ENCODE measurements at places on chromosomes 7 and 10.

- peak; percentile 42 for DNase-seq
These were observed 55.1 kb downstream of the PDZD8 start for GRCh38 chr10:117320050-117320665.

GRCh38 chr10:68792115-68792514 is 35.2 kb upstream of the STOX1 start:
- DNase-seq: no peak

- DNase-seq: no peak
These were observed 537.1 kb upstream of the FOXK1 start for GRCh38 chr7:4144811-4145510.

DNA sequence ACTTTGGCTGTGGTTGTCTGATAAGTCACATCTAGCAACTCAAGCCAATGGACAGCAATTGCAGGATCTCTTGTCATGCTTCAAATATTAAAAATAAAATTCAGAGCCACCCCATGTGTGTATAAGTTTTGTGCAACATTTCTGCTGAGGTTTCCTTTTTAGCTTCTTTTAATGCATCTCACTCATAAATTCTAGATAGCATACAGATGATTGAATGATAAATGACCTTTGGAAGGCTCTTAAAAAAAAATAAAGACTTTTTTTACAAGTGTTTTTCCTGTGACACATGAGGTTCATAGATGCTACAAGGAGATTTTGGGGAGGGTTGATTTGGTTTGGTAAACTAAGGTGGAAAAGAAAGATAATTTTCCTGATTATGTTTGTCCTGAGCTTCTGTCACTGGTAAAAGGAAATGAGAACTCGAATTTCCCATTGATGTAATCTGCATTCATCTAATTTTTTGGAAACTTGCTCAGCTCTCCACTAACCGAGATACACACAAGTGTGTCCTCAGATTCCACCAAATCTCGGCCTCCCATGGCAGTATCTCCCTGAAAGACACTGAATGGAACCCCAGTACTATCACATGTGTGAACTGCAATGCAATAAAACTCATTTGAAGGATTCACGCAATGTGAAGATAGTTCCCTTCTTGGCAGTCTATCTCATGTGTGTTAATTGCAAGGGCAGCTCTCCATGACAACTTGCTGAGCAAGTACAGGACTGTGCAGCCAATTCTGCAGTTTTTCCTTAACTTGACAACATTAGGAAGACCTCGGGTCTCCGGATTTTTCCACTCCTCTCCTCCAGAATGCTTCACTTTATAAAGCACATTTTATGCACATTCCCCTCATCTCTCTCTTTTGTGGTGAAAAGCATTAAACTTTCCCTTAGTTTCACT is 185.4 kb upstream of the PFKP start:
- DNase-seq: no peak

DNA sequence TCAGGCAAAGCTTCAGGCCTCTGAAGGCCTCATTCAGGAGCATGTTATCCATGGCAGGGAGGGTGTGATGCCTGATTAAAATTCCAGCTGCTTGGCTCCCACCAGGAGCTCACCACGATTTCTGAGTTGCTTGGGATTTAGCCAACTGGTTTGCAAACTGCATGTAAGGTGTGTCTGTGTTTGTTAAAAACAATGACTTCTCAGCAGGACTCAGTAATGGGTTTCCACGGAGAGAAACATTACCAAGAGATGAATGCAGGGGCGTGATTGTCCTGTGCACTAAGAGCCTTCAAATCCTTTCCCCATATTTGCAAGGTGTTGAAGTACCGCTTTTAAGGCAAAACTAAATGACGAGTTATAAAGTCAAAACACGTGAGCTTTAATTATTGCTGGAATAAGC is 88.8 kb upstream of the BTBD16 start:
- DNase-seq: peak; percentile 30

- DNase-seq: no peak
These were observed 8.4 kb downstream of the COL13A1 start for GRCh38 chr10:69810097-69810496.

DNA sequence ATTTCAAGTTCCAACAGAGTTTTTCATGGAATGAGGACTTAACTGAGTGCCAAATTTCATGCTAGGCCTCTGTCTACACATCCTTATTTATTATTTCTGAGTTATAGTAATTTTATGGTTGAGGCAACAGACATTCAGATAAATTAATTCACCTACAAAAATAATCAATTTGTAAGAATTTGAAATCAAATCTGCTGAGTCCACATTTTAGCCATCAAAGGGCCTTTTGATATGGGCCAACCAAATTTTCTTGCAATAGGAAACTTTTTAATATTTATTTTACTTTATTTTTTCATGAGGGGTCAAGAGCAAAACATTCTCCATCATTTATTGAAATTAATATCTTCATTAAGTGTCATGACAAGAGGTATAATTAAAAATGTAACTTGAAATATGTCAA is 875.5 kb downstream of the NRG3 start:
- DNase-seq: no peak

DNA sequence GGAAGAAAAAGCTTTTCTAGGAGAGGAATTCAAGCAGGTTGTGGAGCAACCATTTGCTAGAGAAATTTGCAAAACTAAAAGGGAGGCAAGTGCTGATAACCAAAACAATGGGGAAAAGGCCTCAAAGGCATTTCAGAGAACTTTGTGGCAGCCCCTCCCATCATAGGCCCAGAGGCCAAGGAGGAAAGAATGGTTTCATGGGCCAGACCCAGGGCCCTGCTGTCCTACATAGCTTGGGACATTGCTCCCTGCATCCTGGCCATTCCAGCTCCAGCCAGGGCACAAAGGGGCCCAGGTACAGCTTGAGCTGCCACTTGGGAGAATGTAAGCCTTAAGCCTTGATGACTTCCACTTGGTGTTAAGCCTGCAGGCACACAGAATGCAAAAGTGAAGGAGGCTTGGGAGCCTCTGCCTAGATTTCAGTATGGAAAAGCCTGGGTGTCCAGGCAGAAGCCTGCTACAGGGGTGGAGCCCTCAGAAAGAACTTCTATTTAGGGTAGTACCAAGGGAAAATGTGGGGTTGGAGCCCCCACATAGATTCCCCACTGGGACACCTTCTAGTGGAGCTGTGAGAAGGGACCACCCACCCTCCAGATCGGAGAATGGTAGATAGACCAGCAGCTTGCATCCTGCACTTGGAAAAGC is 91.2 kb downstream of the RALA start:
- no peak for DNase-seq

GRCh38 chr7:5215313-5215712 is 25.3 kb downstream of the WIPI2 start:
- no peak for DNase-seq

GRCh38 chr10:10164848-10165247 is 852.8 kb upstream of the CELF2 start:
- DNase-seq: no peak

DNA sequence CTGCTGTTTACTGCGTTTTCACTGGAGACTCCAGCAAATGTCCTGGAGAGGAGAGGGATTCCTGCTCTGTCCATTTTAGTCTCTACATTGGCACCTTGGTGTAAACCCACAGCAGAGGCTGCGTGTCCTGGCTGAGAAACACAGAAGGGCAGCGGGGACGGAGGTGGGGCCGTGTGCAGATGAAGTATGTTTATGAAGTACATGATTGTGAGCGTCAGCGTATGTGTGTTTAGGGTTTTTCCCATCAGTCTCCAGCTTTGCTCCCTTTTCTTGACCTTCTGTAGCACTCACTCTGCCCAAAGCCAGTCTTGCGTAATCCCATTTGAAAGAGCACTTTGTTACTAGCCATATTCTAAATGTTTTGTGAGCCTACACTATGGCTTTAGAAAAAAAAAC is 750.7 kb upstream of the SORCS1 start:
- DNase-seq: peak; percentile 57
